Pancreas (tissue), 10 donors: ENCODE measurements at places on chromosomes 5 and 9.

DNA sequence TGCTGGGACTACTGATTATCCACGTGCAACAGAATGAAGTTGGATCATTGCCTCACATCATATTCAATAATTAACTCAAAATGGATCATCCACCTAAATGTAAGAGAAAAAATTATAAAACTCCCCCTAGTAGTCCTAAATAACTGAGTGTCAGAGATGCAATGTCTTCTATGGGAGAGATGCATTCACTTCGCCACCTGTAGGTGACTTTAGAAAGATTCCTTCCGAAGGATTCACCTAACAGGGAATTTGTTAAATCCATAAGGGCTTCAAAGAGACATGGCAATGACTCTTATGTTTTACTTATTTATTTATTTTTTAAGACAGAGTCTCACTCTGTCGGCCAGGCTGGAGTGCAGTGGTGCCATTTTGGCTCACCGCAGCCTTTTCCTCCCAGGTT, 526.0 kb downstream of the MTRR start:
- DNase-seq, result no peak

GRCh38 chr5:76607353-76607871, 15.8 kb downstream of the F2RL2 start:
- no peak for DNase-seq

- DNase-seq, result no peak
These were observed 303.1 kb downstream of the DMRT2 start for GRCh38 chr9:1353291-1353690.

DNA sequence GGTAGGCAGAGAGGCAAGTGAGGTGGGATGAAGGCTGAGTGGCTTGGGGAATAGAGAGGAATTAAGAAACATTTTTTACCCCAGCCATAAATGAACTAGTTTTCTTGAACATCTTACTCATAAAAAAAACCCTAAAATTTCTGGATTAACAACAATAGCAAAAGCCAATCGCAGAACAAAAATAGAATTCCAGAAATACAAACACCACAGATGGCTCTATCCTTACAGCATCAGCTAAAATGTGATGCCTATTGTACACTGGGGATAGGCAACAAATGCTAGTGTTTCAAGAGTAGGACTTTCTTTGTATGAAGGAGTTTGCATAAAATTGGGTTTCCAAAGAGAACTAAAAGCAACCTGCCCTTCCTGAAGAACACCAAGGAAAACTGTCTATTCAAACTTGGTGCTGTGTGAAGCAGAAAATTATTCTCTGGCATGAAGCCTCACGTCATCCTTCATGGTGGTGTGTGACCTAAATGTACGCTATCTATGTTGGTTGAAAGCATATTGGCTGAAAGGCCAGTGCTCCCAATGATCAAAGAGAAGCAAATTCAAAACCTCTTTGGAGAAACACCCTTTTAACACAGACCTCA, 82.9 kb downstream of the JAKMIP2 start:
- DNase-seq, result no peak

DNA sequence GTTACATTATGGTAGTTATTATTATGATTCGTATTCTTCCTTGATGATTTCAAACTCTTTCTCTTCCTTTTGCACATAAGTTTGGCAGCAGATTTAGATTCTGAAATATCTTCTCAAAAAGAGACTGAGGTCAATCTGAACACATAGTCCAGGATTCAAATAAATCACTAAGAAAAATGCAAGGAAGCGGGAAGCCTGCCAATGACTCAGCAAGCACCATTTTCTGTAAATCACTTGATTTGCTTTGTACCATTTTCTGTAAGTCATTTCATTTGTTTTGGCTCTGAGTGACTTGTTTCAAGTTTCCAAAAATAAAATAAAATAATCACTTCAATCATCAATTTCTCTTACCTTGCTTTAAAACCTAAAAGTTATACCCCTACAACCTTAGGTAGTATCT, 24.6 kb upstream of the GLIS3 start:
- no peak for DNase-seq

- DNase-seq, result no peak
These were observed 9.1 kb downstream of the UNC5A start for GRCh38 chr5:176819476-176819875.

DNA sequence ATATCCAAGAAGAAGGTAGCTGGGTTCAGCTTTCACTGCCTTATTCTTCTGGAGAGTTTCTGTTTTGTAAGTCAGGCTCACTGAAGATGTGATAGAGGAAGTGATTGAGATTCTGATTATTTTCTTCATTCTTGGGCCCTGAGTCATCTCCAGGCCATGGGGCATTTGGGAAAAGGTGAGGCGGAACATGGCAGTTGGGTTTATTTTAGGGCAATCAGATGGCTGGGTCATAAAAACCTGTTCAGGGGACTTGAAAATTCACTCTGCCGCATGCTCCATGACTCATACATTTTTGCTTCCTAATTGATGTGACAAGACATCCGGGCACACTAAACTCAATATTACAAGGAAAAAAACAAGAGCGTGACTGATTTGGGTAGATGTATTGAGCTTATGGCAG, 265.7 kb upstream of the KLF4 start:
- no peak for DNase-seq

- DNase-seq, result no peak
These were observed 18.3 kb upstream of the TERT start for GRCh38 chr5:1312993-1313833.

- no peak for DNase-seq
These were observed 1.6 kb downstream of the B4GALT1 start for GRCh38 chr9:33165263-33166151.

DNA sequence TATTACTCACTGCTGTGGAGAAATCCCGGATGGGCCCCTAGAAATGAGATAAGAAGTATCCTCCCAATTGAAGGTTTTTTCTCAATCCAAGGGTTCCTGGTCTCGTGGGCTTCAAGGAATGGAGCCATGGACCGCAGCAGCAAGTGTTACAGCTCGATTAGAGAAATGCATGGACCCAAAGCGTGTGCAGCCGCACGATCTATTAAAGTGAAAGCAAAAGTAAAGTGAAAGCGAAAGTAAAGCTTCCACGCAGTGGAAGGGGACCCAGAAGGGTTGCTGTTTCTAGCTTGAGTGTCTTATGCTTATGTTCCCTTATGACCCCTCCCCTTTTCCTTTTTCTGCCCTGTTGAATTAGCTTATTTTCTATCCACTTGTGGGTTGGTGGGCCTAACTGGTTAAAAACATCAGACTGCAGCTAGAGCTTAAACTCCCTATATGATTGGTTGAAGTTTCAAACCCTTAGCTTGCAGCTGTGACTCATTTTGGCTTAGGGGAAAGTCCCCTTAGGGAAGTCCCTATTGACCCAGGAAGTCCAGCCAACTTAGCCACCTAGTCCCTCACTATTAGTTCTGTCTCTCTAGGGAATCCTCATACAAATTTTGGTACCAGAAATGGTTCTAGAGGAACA, 1111.8 kb downstream of the TAF11L14 start:
- DNase-seq, result no peak

DNA sequence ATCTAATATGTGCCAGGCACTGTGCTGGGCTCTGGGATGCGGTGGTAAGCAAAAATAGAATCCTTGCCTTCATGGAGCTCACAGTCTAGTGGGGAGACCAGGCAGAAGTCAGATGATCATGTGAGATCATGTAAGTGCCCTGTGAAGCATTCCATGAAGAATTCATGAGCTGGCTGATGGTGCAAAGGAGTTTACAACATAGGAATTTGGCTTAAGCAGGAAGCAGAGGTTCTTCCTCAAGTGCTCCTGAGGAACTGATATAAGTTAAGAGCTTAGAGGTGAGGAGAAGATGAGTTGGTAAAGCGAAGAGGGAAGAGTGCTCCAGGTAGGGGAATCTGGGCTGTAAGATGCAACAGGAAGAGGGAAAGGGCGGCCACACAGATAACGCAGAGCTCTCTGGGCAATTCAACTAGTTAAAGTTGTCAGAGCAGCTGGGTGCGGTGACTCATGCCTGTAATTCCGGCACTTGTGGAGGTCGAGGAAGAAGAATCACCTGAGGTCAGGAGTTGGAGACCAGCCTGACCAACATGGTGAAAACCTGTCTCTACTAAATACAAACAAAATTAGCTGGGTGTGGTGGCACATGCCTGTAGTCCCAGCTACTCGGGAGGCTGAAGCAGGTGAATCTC, 78.5 kb upstream of the SPATA31D4 start:
- no peak for DNase-seq

- DNase-seq, result no peak
These were observed 265.5 kb downstream of the GRIA1 start for GRCh38 chr5:153755913-153756500.

- DNase-seq, result no peak
These were observed 18.5 kb downstream of the ATOX1 start for GRCh38 chr5:151739939-151740335.

- no peak for DNase-seq
These were observed 3.2 kb downstream of the CDKN2B start for GRCh38 chr9:22005702-22006606.

DNA sequence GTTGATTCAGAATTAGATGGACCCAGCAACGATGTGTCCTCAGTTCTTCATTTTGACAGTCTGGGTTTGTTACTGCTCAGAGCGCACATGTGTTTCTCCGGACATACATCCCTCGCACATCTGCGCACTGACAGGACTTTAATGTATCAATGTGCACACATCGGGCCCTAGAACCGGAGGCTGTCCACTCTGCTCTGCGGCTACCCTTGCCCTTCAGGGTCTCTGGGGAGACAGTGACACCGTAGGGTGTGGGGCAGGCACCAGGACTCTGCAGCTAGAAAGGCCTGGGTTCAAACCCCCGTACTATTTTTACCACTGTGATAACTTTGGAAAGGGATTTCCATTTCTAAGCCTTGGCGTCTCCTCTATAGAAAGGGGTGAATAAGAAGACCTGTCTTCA, 23.5 kb upstream of the LPCAT1 start:
- no peak for DNase-seq

DNA sequence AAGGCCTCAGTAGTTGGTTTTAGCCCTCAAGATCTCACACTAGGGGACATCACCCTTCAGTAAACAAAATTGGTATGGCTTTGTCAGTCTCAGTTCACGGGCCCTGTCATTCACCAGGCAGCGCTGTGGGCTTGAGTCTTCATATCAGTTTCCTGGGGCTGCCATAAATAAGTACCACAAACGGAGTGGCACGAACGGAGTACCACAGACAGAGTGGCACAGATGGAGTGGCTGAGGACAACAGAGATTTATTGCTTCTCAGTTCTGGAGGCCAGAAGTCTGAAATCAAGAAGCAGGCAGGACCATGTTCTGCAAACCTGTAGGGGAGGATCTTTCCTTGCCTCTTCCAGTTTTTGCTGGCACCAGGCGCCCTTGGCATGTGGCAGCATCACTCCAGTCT, 37.5 kb downstream of the DYNC2I2 start:
- DNase-seq, result no peak

GRCh38 chr5:169300468-169301385, at the start of gene SLIT3:
Gene SLIT3 (minus strand): TSS chr5:169301139. CDS start chr5:169300709, 430 bp downstream.
- peak; percentile 72 for DNase-seq

DNA sequence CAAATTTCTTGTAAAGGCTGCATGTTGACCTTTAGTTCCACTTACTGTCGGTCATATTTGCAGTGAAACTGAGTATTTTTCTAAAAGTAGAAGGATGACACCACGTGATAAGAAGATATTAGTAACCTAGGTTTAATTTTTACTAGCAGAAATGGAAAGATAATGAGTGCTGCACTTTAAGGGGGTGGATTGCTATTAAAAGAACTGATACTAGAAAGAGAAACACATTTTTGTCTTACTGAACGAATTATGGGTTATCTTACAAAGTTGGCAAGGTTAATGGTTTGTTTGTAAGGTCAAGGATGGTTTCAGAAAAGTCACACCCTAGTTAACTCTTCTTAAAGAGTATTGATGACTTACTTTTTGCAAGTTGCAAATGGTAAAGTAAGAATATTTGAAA, 2.4 kb downstream of the MACIR start:
- DNase-seq, result no peak

- DNase-seq, result no peak
These were observed 23.1 kb downstream of the FSTL4 start for GRCh38 chr5:133589286-133589685.

DNA sequence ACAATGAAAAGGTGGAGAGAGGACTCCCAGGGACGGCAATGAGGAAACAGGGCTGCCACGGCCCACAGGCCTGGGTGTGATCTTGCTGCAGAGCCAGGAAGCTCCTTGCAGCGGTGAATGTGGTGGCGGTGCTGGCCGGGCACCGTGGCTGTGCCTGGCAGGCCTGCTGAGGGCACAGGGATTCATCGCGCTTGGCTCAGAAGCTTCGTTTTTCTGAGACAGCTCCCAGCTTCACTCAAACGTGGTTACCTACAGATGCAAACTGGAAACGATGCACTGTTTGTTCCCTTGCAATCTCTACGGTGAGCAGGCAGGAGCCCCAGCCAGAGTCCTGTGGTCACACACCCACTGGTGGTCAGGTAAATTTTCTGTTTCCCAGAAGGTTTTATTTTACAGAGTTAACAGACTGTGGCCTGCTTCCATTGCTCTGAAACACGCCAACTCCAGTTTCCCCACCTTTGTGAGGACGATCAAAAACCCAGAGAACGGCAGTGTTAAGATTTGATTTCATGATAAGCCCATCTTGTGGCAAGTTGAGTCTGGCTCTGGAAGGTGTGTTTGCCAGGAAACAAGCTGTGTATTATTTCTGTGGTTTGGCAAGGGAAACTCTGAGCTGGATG, 183.9 kb downstream of the AUH start:
- DNase-seq, result no peak

DNA sequence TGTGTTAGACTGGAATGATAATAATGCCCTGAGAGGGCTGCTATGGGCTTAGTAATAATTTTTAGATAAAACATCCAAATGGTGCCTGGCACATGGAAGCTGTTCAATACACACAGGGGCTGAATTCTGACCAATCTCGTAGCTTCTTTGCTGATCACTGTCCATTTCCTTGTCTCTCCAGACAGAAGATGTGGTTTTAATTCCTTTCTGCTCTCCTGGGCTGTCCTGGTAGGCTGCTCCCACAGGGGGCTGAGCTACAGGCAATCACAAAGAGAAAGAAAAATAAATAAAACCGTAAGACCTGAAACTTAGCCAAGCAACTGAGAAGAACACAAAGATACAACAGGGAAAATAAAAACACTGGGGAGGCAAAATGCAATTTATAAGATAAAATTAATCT, 136.5 kb downstream of the CDK5RAP2 start:
- no peak for DNase-seq

DNA sequence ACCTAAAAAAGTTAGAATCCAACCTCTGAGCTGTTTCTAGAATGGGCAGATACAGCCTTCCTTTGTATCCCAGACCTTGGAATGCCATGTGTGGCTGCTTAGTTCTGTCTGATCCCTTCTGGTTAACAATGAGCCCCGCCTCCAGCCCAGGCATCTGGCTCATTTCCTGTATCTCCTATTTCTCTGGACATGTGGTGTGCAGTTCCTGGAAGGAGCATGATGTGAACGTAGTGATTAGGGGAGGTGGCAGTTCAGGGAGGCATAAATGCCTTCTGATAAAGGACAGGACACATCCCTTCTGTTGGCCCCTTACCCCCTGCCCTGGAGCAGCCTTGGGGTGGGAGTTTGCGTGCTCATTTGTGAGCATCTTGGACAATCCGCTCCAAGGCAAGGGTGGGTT, 243.0 kb downstream of the ZSWIM6 start:
- no peak for DNase-seq

GRCh38 chr5:32851559-32852173, 140.5 kb downstream of the NPR3 start:
- DNase-seq, result no peak

- DNase-seq, result no peak
These were observed 213.7 kb downstream of the TLR4 start for GRCh38 chr9:117917873-117918272.

GRCh38 chr9:21294904-21295538, 10.1 kb downstream of the IFNA5 start:
- DNase-seq, result no peak
